ENCODE measurements at places on chromosomes 13 and 19.

DNA sequence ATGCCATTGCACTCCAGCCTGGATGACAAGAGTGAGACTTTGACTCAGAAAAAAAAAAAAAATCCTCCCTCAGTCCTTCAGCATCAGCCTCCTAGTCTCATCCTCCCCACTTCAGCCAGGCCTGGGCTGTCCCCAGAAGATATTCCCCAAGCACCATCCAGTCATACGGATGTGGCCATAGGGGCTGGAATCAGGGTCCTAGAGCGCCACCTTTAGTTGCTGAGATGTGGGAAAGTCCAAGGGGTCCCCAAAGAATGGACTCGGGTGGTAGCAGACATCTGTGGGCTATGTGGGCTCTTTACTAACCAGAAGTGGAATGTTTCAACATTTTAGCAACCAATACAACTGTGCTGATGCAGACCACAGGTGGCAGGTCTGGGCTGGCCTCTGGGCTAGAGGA lies 3.1 kb upstream of the TYROBP start:
- no peak for DNase-seq

- no peak for DNase-seq
Observed at GRCh38 chr13:27281420-27281819, 10.8 kb downstream of the RASL11A start.

DNA sequence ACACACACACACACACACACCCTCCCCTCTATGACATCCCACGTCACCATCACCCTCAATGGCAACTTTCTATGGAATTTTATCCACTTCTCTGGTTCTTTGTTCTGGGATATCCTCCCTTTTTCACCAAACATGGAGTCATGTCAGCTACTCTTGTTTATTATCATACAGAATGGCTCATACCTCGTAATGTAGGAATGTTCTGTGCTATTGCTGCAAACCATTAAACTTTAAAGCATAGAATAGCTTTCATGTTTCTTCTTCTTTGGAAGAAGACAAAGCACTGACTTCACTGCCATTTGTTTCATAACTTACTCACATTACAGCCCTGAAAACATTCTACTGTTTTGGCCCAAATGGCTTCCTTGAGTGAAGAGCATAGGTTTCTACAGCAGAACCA lies 163.4 kb downstream of the FOXO1 start:
- no peak for DNase-seq

DNA sequence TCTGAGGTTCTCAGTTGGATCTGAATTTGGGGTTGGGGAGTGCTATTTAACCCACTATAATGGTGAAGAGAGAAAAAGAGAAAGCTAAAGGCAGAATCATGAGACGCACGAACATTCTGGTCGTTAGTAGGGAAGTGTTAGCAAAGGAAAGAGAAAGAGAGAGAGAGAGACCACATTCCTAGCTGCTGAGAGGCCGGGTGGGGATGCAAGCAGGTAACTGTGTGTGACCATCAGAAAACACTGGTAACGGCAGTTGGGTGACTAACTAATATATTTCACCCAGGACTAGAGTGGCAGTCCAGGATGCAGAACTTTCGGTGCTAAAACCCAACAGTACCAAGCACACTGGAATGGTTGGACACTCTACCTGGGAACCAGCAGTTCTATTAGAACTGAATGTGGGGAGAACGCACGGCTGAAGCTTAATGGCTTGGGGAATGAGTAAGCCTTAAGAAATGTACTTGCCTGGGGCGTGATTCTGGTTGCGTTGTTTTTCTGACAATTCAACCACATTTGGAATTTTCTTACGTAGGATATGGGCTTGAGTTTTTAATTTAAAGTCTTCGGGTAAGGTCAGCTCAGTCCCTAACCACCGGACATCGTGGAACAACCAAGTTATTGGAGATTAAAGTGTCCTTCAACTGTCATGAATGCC lies 130.2 kb downstream of the DNAJC15 start:
- no peak for DNase-seq

DNA sequence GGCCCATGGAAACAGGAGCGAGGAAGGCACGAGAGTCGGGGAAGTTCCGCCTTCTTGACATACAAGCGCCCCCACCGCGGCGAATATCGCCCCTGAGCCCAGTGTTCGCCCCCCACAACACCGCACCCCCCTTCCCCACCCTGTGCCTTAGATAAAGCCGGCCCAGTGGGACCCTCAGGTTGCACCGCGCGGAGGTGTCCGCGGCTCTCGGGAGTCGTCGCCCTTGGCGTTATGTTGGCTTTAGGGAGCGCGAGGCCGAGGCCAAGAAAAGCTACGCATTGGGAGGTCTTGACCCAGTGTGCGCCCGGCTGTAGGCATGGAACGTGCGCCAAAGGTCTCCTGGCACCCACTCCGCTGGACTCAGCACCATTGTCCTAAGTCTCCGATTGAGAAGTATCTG lies 603 bp upstream of the ZNF132 start:
- no peak for DNase-seq

GRCh38 chr19:11421371-11422098 lies 2.4 kb upstream of the RGL3 start:
- DNase-seq = no peak

DNA sequence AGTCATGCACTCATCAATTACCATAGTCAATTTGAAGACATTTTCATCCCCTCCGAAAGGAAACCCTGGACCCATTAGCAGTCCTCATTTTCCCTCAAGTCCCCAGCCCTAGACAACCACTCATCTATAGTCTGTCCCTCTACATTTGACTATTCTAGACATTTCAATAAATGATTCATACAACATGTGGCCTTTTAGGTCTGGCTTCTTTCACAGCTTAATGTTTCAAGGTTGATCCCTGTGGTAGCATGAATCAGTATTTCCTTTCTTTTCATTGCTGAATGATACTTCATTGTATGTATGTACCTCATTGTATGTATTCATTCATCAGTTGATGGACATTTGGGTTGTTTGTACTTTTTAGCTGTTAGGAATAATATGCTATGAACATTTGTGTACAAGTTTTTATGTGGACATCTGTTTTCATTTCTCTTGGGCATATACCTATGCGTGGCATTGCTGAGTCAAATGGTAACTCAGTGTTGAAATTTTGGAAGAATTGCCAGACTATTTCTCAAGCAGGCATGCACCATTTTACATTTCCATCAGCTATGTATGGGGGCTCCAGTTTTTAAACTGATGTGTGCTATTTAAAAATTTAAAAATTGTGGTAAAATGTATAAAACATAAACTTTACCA lies 18.4 kb downstream of the SPATA13 start:
- DNase-seq = no peak

DNA sequence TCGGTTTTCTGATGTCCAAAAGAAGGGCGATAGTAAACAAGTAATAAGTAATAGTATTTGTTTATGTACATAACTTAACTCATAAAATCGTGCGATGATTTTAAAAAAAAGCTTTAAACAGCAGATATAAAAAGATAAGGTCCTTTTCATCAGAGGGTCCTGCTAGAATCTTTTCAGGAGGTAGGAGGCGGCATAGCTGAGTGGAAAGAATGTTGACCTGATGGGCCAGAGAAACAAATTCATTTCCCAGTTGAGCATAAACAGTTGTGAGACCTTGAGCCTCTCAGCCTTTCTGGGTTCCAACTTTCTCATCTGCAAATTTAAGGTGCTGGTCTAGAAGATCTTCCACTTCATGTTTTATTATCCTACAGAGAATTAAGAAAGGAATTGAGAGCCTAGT lies 173.5 kb downstream of the LACC1 start:
- no peak for DNase-seq

DNA sequence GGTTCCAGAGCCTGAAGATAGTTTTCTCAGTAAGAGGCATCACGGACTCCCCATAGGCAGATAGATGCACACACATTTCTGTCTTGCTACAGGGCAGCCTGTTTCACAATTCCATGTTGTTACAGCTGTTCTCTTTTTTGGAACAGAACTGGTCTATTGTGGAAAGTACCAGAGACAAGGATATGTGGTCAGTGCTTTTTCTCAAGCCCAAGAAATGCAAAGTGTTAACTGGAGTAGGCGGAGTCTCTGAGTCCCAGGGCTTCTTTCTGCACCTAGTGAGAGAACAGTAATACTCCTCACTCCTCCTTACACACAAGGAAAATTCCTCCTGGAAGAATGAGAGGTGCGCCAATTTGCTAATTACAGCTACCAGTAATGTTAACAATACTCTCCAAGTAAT lies 141.6 kb upstream of the ARGLU1 start:
- no peak for DNase-seq

- no peak for DNase-seq
Observed at GRCh38 chr13:58151452-58151851, 519.9 kb downstream of the PCDH17 start.

- DNase-seq = no peak
Observed at GRCh38 chr13:76634431-76635191, 251.6 kb downstream of the KCTD12 start.

DNA sequence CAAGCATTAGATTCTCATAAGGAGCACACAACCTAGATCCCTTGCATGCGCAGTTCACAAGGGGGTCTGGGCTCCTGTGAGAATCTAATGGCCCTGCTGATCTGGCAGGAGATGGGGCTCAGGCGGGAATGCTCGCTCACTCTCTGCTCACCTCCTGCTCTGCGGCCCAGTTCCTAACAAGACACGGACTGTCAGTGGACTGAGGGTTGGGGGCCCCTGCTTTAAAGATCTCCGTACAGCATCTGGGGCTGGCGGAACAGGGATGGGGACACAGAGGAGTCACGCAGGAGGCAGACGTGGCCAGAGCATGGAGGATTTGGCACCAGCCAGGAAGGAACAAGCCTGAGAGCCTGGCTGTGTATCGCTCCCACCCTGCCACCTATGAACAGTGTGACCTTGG lies 37.3 kb upstream of the ZNF536 start:
- DNase-seq = no peak

DNA sequence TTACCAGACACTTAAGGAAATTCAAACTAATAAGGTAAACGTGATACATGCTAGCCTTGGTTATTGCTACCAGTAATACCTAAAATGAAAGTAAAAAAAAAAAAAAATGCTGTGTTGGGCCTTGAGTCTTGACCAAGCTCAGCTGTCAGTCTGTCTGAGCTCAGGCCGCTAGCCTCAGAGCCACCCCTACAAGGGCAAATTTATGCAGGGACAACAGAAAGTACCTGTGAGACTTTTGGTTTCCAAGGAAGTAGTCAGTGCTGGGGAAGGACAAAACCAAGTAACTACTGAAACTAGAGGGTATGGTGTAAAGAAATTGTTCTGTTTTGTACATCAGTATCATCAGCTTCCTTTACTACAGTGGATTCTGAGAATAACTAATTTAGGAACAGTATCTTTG lies 134.3 kb upstream of the SLITRK5 start:
- DNase-seq = no peak

DNA sequence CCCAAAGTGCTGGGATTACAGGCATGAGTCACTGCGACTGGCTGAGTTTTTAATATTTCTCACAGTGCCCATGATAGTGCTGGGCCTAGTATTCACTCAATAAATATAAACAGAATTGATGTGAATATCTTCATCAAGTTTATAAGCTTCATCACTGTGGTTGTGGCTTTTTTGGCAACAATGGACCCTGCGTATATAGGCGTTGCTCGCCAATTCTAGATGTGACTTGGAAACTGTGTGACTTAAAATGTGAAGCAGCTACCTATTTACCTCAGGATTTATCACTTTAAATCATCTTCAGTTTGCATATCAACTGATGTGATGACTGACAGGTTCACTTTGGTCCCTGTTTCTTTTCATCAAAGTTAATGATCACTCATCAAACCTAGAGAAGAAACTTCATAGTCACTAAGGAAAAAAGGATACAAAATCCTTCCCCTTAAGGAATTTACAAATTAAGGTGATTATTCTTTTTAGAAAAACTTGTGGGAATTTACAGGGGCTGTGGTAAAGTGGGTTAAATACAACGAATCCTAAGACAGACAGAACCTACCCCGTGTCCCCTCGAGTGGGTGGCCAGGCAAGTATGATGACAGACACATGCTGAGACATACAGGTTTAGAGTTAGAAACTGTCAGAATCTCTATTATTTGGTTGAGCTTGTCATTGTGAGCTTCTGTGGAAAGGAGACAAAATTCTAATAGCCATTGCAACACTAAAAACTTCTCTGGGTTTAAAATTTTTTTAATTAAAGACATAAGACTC lies 101.3 kb downstream of the AKAP11 start:
- no peak for DNase-seq

DNA sequence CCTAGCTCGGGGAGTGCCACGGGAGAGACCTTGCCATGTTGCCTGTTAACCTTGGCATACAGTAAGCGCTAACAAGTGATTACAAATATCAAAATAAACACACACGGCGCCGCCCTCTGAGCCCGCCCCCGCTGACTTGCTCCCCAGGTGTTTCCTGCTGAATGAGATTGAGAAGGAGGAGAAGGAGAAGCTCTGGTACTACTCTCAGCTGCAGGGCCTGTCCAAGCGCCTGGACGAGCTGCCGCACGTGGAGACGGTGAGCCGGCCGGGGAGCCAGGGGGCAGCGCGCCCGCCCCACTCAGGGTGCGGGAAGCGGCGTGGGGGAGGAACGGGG lies 5.0 kb downstream of the APC2 start:
- DNase-seq = no peak

DNA sequence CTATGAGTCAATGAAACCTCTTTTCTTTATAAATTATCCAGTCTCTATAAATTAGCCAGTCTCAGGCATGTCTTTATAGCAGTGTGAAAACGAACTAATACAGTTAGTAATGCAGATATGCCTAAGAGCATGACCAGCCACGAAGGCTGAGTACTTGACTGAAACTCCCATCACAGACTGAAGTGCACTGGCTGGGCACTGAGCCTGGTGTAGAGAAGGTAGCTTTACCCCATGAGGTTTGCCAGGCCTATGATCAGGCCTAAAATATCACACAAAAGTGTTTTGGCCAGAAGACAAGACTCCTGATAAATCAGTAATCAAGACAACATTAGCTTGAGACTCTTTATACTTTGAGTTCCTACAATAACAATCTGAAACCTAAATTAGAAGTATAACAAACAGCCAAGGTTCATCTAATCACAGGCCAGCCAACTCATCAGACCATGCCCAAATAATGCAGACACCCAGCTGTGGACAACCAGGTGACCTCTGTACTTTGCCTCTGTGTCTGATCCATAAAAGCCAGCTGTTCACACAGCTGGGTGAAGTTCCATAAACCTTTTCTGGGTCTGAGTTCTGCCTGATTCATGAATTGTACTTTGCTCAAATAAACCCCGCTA lies 771.8 kb upstream of the SLITRK1 start:
- DNase-seq = no peak

- DNase-seq = no peak
Observed at GRCh38 chr19:55253842-55254624, 4.8 kb downstream of the PPP6R1 start.

DNA sequence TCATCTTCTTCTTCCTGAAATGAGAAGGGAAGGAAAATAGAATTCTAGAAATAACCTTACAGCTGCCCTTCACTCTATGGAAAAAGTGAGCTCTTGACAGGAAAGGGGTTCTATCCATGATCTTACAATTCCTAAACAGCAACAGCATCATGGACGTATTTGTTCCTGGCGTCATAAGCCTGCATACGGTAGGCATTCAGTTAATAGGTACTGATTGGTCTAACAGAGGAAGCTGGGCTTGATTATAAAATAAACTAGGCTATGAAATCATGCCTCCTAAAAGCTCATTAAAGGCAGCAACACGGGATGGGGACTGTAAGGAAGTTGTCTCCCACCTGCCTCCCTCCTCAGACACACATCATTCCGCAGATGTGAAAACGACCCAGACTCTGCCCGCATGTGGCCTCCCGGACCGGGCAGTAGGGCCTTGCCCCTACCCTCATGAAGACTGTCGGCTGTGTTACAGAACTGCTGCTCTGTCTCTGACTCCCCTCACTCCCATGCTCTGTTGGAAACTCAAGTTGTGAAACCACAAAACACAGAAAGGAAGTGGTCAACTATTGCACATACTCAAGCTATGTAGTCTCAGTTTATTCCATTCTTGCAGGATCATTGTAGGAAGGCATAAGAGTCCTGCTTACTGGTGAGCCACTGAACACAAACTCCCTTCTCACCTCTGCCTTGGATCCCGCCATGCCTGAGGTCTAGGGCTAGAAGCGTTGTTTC lies 129.8 kb downstream of the DLEU7 start:
- DNase-seq = no peak
